Hippocampal formation (tissue), 2 donors: ENCODE measurements at places on chromosomes 2 and 18.
A peak's percentile ranks its signal among the peaks of the same experiment; 100 is the strongest.

GRCh38 chr18:56083097-56083521, 495.1 kb upstream of the TCF4 start:
- no peak for DNase-seq

DNA sequence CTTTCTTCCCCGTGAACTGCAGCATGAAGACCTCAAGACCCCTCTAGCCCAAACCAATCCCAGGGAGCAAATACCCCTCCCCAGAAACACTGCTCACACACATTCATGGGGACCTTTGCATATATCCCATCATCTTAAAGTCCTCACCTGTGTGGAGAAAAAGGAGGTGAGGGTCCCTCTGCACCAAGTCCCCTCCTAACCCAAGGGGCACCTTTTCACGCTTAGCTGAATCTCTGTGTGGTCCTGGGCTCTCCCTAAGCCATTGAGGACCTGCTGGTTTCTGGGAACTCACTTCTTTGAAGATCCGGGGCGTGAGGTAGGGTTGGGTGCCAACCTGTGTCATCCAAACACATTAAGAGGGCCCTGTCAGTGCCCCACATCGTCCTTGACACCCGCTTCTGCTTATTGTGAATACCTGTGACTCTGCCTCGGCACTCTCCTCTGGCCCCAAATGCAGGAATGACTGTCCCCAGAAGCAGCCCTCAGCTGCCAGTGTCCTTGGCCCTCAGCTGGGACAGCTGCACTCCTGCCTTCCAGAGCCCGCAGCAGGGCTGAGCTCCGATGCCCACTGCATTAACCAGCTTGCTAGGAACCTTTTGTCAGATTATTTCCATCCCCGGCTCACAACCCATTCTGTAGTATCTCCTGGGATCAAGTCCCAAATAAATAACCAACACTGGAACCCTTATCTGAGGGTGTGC, 41.3 kb upstream of the ITM2C start:
- no peak for DNase-seq

- no peak for DNase-seq
These were observed 1.6 kb downstream of the ZNF516 start for GRCh38 chr18:76493213-76494161.

- DNase-seq: peak; percentile 56
These were observed 153.4 kb downstream of the GPD2 start for GRCh38 chr2:156589381-156590079.

- no peak for DNase-seq
These were observed 148.1 kb downstream of the DYSF start for GRCh38 chr2:71601136-71602114.

DNA sequence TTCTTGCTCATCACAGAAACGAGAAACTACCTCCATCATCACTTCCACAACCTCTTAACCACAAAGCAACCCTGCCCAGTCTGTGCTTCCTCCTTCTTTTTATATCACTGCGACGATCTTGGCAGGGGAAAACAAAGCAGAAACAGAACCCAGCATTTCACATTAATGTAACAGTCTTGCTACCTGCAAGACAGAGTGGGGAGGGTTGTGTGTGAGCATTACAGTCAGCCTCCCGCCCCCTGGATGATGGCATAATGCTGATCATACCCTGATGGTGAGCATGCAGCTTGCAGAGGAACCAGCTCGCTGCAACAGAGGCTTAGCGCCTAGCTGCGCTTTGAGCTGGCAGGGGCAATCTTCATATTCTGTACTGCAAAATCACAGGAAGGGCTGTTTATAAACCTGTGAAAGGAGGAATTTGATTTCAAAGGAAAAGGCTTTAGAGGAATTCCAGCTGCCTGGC, 376.1 kb downstream of the IRS1 start:
- peak; percentile 11 for DNase-seq

GRCh38 chr18:51211552-51211951, 14.1 kb upstream of the MEX3C start:
- DNase-seq: no peak

- DNase-seq: peak; percentile 54
These were observed 25.0 kb downstream of the DCDC2C start for GRCh38 chr2:3728104-3729054.

- no peak for DNase-seq
These were observed 9.7 kb upstream of the SNED1 start for GRCh38 chr2:240988571-240989271.

DNA sequence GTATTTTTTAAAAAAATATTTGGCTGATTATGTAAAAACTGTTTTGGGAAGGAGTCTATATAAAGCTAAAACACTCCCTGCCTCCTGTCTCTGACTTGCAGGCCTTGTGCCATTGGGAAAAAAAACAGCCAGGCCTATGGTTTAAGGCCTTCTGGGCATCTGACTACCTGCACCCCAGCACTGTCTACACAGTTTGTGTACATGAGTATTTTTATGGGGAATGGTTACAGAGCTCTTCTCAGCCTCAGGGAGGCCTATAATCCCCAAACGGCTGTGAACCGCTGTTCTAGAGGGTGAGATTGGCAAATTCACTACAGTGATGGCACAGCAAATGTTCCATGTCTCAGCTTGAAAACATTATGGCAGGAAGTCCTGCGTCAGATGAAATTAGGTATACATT, 96.1 kb downstream of the LTBP1 start:
- DNase-seq: no peak

DNA sequence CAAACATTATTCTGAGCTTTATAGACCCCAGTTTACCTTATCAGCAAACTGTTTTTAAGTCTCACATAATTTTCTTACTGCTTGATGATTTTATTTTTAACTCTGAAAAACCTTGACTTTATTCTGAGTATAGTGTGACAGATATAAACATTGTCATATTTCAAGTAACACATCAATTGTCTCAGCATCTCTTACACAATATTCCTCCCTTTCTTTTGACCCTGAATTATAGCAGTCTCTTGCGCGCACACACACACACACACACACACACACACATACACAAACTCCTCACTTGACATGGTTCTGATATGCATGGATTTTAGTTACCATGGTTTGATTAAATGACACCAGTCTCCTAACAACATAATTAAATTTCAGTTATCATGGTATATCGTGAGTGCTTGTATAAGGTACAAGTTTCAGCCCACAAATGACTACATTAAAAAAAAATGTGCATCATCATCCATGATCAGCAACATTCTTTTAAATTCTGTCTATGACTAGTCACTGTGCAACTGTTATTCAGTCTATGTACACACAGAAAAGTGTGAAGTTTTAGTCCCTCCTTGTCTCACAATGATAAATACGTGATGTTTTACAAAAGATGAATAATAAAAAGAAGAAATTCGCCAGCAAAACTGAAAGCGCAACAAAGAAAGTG, 39.5 kb upstream of the TACR1 start:
- no peak for DNase-seq

DNA sequence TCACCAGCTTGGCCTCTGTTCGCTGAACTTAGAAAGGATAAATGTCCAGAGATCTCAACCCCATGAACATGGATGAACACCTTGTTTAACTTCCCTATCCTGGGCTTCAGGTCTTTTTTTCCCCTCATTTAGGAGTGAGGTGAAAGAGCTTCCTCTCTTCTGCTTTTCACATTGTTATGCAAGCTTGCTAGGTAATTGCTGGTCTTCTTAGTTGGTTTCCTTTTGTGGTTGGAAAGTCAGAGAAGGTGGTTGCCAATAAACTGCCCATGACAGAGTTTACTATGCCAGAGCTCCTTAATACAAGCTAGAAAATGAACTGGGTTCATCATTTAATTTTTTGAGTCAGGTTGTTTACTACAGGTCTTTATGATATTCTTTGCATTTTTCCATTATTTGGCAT, 16.6 kb downstream of the SLC9A4 start:
- no peak for DNase-seq

DNA sequence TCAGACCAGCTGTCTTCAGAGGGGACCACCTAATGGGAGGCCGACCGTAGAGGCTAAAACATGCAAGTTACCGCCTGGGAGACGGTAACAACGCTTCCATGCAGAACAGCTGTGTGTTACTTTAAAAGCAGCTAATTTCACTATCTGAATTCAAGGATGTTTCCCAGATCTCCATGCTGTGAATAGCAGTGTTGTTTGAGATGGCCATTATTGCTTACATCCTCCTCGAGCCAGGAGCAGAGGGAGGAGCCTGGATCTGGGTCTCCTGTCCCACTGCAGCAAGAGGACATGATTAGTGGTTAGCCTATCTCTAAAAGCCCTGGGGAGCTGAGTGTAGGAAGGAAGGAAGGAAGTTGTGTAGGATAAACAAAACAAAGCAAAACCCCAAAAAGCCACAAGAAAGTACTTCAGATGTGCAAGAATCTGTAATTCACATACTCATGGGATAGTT, 50.9 kb downstream of the ACTR2 start:
- DNase-seq: no peak

GRCh38 chr2:241498115-241499070, 10.0 kb downstream of the STK25 start:
- no peak for DNase-seq

GRCh38 chr18:35623255-35623654, 41.7 kb downstream of the GALNT1 start:
- no peak for DNase-seq
